A549 treated with ZK216348 at 1 μM for 4 hours (cell line): ENCODE measurements at places on chromosomes 11 and 22. TPM values are rescaled to one million over a fixed set of nuclear protein-coding genes. Genes with fewer than 3 reads are reported as not detected.

The LRRC32 gene
- total RNA-seq = 0.08 to 0.30 TPM (median 0.18 TPM) in 5 replicates

The PDGFB gene
- 3.5 to 4.0 TPM (median 3.7 TPM) in 5 replicates for total RNA-seq

The RIBC2 gene
- total RNA-seq = 1.7 to 2.8 TPM (median 2.6 TPM) in 5 replicates

The DCDC1 gene
- total RNA-seq = 0.32 to 0.67 TPM (median 0.59 TPM) in 5 replicates

The TRPM5 gene
- total RNA-seq = not detected in 5 replicates

The SLC1A2 gene
- 0.05 to 0.32 TPM (median 0.09 TPM) in 4 of 5 replicates, not detected in the other for total RNA-seq

The FAU gene
- total RNA-seq = 660 to 1,037 TPM (median 959 TPM) in 5 replicates

The OR2D2 gene
- total RNA-seq = not detected in 5 replicates

The THRSP gene
- not detected in 5 replicates for total RNA-seq

The PHOX2A gene
- not detected in 5 replicates for total RNA-seq

The UBTFL1 gene
- total RNA-seq = not detected in 5 replicates

The KRTAP5-7 gene
- total RNA-seq = not detected in 5 replicates

The FREY1 gene
- 0.20 to 0.71 TPM (median 0.44 TPM) in 4 of 5 replicates, not detected in the other for total RNA-seq

The SHANK3 gene
- 1.9 to 6.0 TPM (median 5.2 TPM) in 5 replicates for total RNA-seq

The GDPD4 gene
- not detected in 5 replicates for total RNA-seq

The MOGAT2 gene
- not detected in 5 replicates for total RNA-seq

The EIF3M gene
- total RNA-seq = 371 to 496 TPM (median 386 TPM) in 5 replicates

The MS4A15 gene
- not detected in 5 replicates for total RNA-seq

The HBD gene
- not detected in 5 replicates for total RNA-seq

The TRIM66 gene
- total RNA-seq = 1.7 to 3.0 TPM (median 2.2 TPM) in 5 replicates

The APOBEC3A gene
- total RNA-seq = not detected in 5 replicates

The SPI1 gene
- total RNA-seq = 0.32 TPM in 1 of 5 replicates, not detected in the others

The OR51B5 gene
- total RNA-seq = 0.47 TPM in 1 of 5 replicates, not detected in the others

The MMP27 gene
- not detected in 5 replicates for total RNA-seq

The MS4A4E gene
- not detected in 5 replicates for total RNA-seq

The SCGB1A1 gene
- not detected in 5 replicates for total RNA-seq

The ZBTB16 gene
- 0.15 to 0.56 TPM (median 0.32 TPM) in 4 of 5 replicates, not detected in the other for total RNA-seq

The DGCR6 gene
- 0.69 to 2.1 TPM (median 0.97 TPM) in 5 replicates for total RNA-seq

The PATE2 gene
- 0.41 TPM in 1 of 5 replicates, not detected in the others for total RNA-seq

The CDC42EP2 gene
- 13.7 to 22.4 TPM (median 14.9 TPM) in 5 replicates for total RNA-seq

The PATE4 gene
- total RNA-seq = not detected in 5 replicates

The NCAPH2 gene
- total RNA-seq = 28.3 to 43.0 TPM (median 36.3 TPM) in 5 replicates

The OSBPL5 gene
- total RNA-seq = 5.1 to 9.0 TPM (median 6.2 TPM) in 5 replicates

The CCDC15 gene
- 0.50 to 0.88 TPM (median 0.67 TPM) in 5 replicates for total RNA-seq

The CDCA5 gene
- total RNA-seq = 53.2 to 69.3 TPM (median 67.2 TPM) in 5 replicates

The THY1 gene
- total RNA-seq = 12.5 to 15.2 TPM (median 13.7 TPM) in 5 replicates

The CAVIN3 gene
- total RNA-seq = 19.2 to 36.5 TPM (median 27.2 TPM) in 5 replicates

The VPS51 gene
- total RNA-seq = 49.7 to 55.7 TPM (median 55.4 TPM) in 5 replicates

The APOBEC3H gene
- 0.20 to 1.2 TPM (median 0.49 TPM) in 3 of 5 replicates, not detected in the others for total RNA-seq

The RIMBP3C gene
- total RNA-seq = 0.13 to 0.64 TPM (median 0.22 TPM) in 5 replicates

The ENTHD1 gene
- not detected in 5 replicates for total RNA-seq

The LDHAL6A gene
- total RNA-seq = not detected in 5 replicates

The OR4D5 gene
- not detected in 5 replicates for total RNA-seq

The OR2AT4 gene
- total RNA-seq = not detected in 5 replicates
